ENCODE measurements at places on chromosomes 4 and X.

DNA sequence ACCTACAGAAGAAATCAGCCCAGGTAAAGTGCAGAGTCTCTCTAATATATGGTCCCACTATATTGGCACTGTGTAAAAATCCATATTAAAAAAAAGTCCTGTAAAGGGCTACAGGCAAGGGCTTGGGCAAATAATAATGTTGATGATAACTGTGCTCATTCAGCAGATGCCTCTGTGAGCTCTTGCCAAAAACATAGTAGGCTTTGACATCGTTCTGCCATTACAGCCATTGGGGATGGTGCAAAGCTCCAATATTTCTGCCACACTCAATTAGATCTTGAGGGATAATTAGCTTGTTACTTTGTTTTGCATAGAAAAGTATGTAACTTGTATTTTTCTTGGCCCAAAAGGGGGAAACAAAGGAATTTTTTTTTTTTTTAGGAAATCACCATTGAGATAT lies 645.5 kb upstream of the FAM241A start:
- no peak for DNase-seq

GRCh38 chr4:110624398-110624780 lies 1.5 kb upstream of the PITX2 start:
- no peak for DNase-seq

- no peak for DNase-seq
Measured at GRCh38 chr4:185257086-185257485, 47.7 kb downstream of the SNX25 start.

GRCh38 chr4:141640696-141641095 lies 4.3 kb downstream of the IL15 start:
- DNase-seq: no peak

DNA sequence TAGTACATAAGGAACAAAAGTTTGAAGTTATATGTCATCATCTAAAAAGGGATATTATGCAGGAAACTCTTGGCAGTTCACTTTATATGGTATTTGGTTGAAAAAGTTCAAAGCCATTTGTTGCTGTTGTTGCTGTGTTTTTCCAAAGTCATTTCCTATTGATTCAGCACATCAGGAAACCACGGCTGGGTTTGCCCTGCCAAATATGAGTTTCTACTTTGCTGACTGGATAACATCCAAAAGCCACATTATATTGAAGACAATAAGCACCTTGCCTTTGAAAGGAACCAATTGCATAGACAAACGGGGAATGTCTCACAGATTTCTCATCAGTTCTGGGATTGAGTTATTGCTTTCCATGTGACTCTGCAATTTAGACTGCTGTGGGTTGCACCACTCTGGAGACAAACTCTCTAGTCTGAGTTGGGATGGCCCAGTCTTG lies 206.1 kb downstream of the SLC39A8 start:
- no peak for DNase-seq

DNA sequence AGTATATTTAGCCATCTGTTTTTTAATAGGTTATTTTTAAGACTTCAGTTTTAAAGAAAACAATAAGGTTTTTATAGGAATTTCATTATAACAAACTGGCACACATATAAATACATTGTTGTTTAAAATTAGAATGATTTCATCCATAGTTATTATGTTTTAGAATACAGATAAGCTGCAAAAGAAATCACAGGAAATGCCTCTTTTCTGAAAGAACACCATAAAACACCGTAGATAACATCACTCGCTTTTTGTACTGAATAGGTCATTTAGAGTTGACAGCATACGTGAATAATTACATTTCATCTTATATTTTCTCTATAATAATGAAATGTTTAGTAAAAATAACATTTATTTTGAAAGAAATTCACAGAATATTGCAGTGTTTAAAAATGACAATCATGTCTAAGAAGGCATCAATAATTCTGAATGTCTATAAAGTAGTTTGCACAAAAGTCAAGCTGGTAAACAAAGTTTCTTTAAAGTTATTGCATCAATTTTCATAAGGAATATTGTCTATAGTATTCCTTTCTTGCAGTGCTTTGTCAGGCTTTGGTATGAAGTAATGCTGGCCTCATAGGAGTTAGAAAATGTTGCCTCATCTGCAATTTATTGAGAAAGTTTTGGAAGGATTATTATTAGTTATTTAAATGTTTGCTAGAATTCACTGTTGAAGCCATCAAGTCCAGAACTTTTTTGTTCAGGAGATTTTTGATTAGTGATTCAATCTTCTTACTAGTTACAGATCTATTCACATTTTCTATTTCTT lies 17.9 kb upstream of the VEGFC start:
- no peak for DNase-seq

DNA sequence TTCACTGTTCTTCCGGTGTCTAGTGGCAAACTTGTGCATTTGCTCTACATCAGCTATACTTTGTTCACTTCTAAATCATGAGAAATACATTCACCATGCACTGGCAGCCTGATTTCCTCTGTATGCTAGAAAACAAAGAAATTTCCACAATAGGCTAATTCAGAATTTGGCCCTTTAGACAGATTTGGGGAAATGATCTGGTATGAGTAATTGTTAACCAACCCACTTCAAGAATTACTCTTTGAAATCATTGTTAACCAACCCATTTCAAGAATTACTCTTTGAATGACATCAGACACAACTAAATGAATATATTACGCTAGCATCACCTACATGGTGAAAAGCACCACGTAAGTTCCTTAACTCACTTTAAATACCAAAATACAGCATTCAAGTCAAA lies 14.6 kb downstream of the APBB2 start:
- no peak for DNase-seq

- no peak for DNase-seq
Measured at GRCh38 chr4:26349496-26349895, 28.7 kb downstream of the RBPJ start.

- no peak for DNase-seq
Measured at GRCh38 chr4:40040908-40041307, 15.7 kb upstream of the N4BP2 start.

DNA sequence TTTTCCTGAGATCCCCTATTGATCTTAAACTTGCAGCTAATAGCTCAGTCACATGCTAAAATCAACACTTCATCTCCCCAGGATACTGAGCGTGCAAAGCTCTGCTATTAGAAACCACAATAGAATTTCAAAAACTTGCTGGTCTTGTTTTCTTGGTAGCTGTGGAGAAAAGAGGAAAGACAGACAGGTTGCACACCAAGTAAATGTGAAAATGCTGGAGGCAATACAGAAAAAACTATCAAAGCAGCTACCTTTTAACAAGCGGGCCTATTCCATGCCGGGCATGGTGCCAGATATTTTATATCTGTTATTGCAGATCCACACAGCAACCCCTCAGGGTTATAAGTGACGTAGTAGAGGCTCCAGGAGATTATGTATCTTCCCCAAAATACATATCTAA lies 171.9 kb downstream of the DCTD start:
- DNase-seq: peak; percentile 93

DNA sequence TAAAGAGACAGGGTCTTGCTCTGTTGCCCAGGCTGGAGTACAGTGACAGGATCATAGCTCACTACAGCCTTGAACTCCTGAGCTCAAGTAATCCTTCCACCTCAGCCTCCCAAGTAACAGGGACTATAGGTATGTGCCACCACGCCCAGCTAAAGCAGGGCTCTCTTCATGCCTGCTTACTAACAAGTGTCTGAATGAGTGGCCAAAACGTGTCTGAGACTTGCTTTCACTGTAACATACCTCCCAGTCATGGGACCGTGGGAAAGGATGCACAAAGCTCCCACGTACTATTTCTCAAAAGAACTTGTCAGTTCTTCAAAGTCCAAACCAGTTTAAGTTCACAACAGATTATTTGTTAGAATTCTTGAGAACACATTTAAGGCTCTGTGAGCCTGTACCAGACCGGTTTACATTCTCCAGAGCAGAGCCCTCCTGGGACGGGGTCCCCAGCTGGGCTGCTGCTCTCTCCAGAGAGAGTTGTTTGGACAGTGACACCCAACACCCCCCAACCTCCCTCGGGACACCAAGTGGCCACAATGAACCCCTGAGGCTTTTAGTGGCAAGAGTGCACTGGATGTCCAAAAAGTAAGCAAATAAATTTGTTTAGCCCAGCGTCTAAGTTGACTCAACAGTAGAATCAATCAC lies 24.1 kb downstream of the SH3KBP1 start:
- DNase-seq: no peak

DNA sequence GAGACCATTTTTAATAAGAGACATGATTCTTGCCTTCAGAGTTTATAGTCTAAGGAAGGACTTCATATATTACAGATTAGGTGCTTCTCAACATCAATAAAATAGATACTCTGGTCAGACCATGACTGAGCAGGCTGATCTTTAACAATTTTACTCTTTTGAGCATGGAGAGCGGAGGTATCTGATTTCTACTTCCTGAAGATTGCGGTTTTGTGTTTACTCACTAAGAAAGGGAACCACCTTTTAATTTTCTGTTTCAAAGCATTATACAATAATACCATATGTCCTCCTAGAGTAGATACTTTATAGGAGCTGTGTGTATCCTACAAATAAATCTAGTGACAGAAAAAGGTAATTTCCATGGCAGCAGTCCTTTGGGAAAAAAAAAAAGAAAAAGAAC lies 12.5 kb downstream of the MORC4 start:
- no peak for DNase-seq

- no peak for DNase-seq
Measured at GRCh38 chr4:113869743-113870375, 108.3 kb upstream of the CAMK2D start.

- no peak for DNase-seq
Measured at GRCh38 chrX:128464116-128464515, 411.9 kb upstream of the ACTRT1 start.

DNA sequence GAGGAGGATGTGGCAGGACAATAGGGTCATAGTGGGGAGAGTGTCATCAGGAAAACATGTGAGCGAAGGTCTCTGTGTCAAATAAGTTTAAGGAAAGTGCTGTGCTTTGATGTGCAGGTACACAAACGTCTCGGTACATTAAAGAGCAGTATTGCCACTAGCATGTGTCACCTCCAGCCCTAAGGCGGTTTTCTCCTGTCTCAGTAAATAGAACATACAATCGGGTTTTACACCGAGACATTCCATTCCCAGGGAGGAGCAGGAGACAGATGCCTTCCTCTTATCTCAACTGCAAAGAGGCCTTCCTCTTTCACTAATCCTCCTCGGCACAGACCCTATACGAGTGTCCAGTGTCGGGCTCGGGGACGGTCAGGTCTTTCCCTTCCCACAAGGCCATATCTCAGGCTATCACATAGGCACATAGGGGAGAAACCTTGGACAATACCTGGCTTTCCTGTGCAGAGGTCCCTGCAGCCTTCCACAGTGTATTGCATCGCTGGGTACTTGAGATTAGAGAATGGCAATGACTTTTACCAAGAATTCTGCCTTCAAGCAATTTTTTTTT lies 684.5 kb downstream of the PDHA2 start:
- no peak for DNase-seq

- DNase-seq: no peak
Measured at GRCh38 chr4:10395971-10396580, 61.1 kb downstream of the ZNF518B start.

- DNase-seq: peak; percentile 87
Measured at GRCh38 chr4:5203309-5203992, 152.2 kb downstream of the STK32B start.

DNA sequence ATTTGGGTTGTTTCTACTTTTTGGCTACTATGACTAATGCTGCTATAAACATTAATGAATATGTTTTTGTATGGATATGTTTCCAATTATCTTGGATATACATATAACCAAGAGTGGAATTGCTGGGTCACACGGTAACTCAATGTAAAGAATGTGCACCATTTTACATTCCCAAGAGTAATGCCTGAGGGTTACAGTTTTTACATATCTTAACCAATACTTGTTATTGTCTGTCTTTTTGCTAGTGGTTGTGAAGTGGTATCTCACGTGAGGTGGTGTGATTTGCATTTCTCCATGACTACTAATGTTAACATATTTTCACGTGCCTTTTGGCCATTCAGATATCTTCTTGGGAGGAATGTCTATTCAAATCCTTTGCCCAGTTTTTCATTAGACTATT lies 200.3 kb upstream of the MAB21L2 start:
- DNase-seq: no peak
